ENCODE measurements at places on chromosomes 13 and 19.

GRCh38 chr19:52345162-52345561 is 9.1 kb downstream of the ZNF610 start:
- no peak for DNase-seq

- no peak for DNase-seq
These were observed 7.9 kb upstream of the ZNF606 start for GRCh38 chr19:58010507-58010906.

DNA sequence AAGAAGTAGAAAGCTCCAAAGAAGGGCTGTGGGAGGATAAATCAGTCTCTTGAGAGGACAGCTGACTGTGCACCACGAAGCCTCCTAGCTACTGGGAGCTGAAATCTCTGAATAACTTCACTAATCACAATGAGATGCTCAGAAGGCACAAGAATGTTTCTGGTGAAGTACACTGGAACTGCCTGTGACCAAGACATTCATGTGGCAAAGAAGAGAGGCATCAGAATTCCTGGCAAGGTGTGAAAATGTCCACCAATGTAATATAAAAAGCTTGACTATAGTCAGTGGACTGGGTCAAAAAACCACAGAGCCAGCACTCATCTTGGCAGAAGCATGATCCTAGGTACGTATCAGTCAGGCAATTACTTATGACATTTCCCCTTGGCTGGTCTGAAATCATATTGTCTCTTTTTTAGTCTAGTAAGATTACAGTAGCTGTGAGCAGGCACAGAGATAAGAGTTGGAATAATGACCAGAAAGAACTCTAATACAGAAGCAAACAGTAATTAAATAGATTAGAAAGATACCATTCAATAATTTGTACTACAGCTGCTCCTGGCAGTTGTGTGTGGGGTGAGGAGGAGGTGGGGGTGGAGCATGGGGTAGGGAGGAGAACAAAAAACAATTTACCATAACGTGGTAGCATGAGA is 434.7 kb downstream of the DIAPH3 start:
- DNase-seq, result no peak

DNA sequence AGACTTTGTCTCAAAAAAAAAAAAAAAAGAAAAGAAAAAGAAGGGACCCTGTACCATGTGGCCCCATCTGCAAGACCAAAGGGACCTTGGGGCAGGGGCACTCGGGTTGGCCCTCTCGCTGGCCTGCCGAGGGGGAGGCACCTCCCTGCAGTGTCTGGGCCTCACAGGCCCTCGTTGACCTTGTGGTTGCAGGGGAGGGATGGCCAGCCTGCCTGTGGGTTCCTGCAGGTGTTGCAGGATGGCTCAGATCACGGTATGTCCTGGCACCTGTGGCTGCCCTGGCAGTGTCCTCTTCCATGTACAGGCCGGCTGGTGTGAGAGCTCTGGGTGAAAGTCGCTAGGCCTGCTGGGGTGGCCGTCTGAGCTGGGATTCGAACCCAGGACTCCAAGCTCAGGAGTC is 4.7 kb upstream of the PGLS start:
- DNase-seq, result no peak
